ENCODE measurements at places on chromosomes 1 and 21.

DNA sequence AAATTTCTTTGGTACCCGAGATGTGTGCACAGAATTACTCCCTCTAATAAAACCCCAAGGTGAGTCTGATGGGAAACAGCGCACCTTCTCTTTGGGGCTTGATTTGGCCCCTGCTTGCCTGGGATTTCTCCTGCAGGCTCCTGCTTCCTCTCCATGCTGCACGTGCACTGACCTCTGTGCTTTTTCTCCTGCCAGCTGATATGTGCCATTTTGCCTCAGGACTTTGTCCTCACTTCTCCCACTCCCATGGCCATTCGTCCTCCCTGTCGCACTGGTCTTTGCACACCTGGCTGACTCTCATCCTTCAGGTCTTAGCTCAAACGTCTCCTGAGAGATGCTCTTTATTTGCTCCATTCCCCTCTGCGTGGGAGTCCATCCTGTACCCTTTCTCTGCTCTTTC lies 1.2 kb downstream of the CBR1 start:
- DNase-seq = no peak

DNA sequence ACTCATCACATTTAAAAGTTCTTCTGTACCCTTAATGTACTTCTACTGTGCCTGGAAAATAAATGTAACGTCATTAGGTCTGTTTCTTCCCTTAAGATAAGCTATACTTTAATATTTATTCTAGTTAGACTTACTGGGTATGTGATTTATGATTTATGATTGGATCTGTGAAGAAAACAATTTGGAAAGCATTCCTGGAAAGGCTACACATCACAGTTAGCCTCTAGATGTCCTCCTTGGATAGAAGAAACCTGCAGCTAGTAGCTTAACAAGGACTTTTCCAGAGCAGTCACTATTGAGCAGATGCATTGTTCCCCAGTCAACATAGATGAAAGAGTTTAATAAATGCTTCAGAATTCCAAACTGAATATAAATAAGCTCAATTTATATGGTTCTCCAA lies 22.2 kb upstream of the ABL2 start:
- no peak for DNase-seq

GRCh38 chr1:187876775-187877174 lies 1048.0 kb downstream of the PLA2G4A start:
- no peak for DNase-seq

DNA sequence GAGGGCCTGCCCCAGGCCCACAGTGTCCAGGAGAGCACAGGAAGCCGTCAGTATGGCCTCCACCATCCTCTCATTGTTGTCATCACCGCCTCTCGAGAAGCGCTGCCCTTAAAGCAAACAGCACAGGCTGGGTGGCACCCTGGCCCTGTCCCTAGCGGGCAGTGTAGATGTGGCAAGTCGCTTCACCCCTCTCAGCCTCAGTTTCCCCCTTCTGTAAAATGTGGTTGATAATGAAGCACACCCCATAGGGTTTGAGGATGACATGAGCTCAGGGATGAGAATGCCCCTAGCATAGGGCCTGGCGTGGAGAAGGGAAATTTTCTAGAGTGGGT lies 13.4 kb downstream of the PLA2G2F start:
- no peak for DNase-seq

- no peak for DNase-seq
Observed at GRCh38 chr1:28240024-28240423, 4.1 kb downstream of the ATP5IF1 start.

- no peak for DNase-seq
Observed at GRCh38 chr1:227790034-227790400, 25.5 kb upstream of the PRSS38 start.

DNA sequence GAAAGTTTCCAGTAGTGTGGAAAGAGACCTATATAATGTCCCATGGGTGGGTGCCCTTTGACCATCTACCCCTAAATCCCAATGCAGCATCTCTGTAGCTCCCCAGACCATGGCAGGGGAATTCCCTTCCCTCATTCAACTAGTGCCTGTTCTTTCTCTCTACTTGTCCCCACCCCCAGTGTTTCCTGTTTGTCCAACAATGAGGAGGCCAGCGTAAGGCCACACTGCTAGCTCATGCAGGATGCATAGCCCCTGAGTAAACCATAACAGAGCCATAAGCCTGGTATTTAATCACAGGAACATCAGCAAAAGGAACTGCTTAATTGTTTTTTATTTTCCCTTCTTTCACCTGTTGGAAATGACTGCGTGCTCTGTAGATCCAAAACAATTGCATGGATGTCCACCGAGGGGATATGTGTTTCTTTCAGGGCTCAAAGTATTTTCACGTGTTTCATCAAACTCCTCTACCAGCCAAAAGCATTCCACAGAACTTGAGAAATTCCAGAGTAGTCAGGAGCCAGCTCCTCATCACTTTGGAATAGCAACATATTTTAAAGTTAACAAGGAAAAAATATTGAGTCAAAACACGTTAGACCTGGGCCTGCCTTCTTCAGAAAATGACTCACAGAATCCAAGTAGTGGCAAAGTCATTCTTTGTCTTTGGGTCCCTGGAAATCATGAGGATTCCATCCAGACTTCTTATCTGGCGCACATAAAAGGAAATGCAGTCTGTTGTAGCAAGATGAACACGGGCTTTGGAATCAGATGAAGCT lies 162.5 kb upstream of the SGIP1 start:
- DNase-seq = no peak

DNA sequence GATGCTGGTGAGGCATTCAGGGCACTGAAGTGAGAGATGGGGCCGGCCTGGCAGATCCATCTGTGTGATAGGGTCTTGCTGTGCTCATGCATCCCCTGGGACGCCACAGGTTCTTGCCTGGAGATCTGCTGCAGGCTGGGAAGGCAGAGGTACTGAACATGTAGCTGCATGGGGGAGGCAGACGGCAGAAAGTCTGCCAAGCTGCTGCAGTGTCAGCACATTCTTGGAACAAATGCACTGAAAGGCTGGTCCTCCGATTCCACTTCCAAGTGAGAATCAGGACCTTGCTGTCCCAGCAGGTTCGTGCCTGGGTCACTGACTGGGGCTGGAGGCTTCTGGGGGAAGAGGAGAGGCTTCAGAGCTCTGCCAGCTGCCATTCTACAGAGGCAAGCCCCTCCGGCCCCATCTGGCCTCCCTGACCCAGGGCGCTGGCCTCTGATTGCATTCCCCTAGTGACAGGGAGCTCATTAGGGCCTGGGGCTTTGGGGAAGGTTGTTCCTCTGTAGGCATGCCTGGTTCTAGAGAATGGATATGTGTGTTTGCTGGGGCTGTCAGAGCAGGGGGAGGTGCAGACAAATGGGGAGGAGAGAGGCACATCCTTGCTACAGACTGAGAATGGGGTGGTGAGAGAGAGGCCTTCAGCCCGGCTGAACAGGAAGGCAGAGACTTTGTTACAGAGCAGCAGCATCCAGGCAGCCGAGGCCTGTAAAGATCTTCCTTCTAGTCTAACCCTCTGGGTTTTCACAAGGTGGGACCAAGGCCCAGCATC lies 174.0 kb downstream of the TRABD2B start:
- no peak for DNase-seq

- DNase-seq = no peak
Observed at GRCh38 chr21:32181457-32181856, 97.4 kb downstream of the MIS18A start.

GRCh38 chr1:30521261-30521865 lies 202.0 kb downstream of the MATN1 start:
- no peak for DNase-seq

GRCh38 chr1:27372022-27372807 lies 2.4 kb downstream of the FCN3 start:
- no peak for DNase-seq

DNA sequence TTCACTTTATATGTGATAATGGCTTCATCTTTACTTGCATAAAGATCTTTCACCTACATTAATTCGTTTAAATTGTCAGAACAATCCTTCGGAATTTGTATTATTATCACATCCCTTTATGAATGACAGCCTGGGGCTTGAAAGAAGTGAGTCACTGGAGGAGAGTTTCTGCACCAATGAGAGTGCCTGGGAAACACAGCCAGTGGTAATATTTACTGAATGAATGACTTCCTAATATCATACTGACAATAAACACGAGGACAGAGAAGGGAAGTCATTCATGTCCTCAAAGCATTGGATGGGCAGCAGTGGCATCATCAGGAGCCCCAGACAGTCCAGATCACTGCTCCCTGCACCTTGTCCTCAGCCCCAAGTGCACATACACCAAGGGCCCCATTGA lies 40.7 kb upstream of the PDE4B start:
- DNase-seq = no peak

DNA sequence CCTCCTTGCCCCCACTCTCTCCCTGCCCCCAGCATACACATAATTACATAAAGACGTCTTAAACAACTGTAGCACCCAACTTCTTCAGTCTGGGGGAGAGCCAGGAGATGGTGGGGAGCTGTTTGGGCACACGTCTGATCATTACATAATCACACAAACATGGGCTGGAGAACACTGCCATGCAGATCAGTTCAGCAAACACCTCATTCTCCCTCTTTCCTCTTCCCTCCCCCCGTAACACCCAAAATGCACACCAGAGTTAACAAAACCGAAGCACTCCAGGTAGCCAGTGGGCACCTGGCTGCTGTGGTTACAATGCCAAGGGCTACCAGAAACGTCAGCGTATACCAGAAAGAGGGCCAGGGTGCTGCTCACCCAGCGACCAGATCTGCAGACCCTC lies 1.6 kb downstream of the HIVEP3 start:
- DNase-seq = no peak

DNA sequence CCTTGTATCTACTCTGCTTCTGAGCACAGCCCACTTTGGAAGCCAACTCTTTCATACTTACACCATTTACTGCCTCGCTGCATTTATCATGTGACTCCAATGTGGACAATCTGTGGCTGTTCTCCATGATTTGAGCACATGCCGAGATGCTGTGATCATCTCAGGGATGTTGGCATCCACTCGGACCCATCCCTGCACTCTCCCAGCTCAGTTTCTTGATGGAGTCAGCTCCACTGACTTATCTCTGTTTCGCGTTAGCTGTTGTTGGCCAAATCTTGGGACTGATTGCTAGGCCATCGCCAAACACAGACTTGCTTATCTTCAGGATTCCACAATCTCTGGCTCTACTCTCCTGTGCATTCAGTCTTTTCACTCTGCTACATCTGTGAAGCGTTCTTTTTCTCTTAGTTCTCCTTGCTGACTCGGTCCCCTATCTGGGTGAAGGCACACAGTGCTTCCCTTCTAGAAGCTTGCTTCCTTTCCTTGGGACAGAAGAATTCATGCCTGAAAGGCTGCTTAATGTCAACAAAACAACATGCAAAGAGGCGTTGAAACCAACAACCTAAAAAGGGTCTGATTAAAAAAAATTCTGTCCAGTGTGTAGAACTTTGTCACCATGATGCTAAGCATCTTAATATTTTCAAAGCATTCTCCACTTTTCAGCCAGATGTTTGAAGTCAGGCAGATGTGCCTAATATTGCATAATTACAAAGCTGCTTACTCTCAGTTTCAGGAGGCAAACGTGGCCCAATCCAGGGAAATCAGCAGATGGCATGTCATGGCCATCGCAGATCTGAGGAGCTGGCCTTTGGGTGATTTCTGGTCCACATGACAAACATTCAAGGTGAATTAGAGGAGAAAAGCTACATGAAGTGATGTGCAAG lies 120.7 kb downstream of the NGF start:
- no peak for DNase-seq

- DNase-seq = no peak
Observed at GRCh38 chr1:106366627-106367319, 689.7 kb upstream of the PRMT6 start.

DNA sequence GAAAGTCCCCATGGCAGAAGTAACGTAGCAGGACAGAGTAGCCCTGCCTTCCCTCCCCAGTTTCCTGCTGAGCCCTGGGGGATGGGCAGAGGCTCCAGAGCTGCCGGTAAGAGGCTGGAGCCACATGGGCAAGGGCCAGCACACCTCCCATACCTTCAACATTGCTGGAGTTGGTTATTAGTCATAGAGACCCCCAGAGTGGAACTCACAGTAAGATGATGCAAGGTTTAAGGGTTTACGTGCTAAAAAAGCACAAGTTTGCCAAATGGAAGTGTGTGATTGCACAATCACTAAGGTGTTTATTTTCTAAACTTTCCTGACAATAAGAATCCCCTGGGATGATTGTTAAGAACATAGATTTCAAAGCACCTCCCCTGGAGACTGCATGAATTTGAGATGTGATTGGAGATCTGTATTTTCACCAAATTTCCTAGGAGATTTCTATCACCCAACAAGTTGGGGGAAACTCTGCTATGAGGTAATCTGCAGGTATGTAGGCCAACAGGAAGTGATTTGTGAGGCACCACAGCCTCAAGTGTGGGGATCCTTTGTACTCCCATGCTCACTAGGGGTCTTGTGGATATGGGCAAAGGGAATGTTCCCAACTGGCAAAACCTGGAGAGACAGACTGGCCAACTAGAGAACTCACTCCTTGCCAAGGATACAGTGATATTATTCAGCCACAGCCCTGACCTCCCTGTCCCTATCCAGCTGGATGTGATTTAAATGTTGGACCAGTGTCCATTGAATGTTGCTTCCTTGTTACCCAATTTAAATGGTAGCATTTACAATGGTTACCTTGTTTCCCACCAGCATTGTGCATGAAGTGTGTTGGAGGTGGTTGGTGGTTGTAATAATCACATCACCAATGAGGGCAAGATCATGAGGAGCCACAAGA lies 37.1 kb upstream of the CSF1 start:
- DNase-seq = no peak
